ENCODE measurements at places on chromosomes 7 and 10. TPM values are rescaled to one million over a fixed set of nuclear protein-coding genes. Genes with fewer than 3 reads are reported as not detected.

DNA sequence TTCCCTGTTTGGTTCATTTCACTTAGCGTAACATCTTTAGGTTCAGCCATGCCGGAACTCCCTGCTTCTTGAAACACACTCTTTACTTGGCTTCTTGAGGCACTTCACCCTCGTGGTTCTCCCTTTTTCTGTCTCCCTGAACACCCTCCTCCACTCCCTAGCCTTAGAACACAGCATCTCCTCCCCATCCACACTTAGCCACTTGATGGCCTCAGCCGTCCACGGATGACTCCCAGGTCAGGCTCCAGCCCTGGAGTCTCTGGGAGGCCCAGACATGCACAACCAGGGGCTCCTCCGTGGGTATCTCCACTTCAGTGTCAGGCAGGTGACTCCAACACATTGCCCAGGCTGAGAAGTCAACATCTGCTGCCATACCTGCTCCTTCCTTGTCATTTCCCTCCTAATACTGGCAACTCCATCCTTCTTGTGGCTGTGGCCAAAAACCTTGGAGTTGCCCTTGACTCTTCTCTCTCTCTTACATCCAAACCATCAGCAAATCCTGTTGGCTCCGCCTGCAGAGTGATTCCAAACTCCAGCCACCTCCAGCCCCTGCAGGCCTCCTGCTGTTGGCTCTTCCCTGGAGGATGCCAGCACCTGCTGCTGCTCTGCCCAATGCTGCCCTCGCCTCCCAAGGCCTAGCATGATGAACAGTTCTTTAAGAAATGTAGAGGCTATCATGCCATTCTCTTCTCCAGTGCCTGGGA is 8.4 kb upstream of the INMT start:
- H3K4me1 ChIP-seq = peaks cover 6% of the 10 kb centered on the region
- H3K4me3 ChIP-seq = no peak overlapping the region
- no peaks in the 10 kb centered on the region for H3K27me3 ChIP-seq
- no peak overlapping the region for H3K27ac ChIP-seq
- no peaks in the 10 kb centered on the region for H3K36me3 ChIP-seq

Gene RBM20
- under 0.01 TPM for total RNA-seq

DNA sequence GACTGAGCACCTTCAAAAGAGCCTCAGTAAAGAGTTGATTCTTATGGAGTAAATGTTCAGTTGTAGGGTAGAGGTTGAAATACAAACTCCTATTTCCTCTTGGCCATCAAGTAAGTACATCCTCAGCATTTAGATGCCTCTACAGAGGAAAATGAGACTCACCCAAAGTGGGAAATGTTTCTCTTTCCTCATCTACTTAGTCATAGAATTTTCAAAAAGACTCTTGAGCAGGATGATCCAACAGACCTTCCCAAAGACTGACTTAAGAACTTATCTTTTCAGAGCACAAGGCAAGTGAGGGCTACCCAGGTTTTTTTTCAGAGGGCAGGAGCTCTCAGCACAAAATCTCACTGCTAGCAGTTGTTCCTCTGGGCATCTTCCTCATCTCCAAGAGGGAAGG is 449.1 kb downstream of the KCNMA1 start:
- peaks cover 15% of the 10 kb centered on the region for H3K27me3 ChIP-seq
- no peaks in the 10 kb centered on the region for H3K4me1 ChIP-seq
- no peaks in the 10 kb centered on the region for H3K36me3 ChIP-seq
- H3K4me3 ChIP-seq = no peak overlapping the region
- DNase-seq = no peak

- H3K27me3 ChIP-seq = no peaks in the 10 kb centered on the region
- H3K27ac ChIP-seq = no peak overlapping the region
- no peak for DNase-seq
- no peaks in the 10 kb centered on the region for H3K36me3 ChIP-seq
Measured at GRCh38 chr10:13987446-13987845, 343.3 kb downstream of the FRMD4A start.

DNA sequence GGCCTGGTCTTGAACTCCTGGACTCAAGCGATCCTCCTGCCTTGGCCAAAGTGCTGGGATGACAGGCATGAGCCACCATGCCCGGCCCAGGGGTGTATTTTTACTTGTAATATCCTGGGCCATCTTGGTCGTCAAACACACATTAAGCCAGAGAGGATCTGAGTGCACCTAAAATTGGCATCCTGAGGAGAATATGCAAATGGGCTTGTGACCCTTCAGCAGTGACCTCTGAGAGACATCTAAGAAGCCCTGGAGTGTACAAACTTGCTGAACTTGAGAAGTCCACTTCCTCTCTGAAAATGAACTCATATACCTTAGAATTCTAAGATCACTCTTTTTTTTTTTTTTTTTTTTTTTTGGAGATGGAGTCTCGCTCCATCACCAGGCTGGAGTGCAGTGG is 372.0 kb upstream of the C7orf33 start:
- no peak for DNase-seq
- no peak overlapping the region for H3K4me3 ChIP-seq
- H3K27ac ChIP-seq = no peak overlapping the region
- no peaks in the 10 kb centered on the region for H3K36me3 ChIP-seq

DNA sequence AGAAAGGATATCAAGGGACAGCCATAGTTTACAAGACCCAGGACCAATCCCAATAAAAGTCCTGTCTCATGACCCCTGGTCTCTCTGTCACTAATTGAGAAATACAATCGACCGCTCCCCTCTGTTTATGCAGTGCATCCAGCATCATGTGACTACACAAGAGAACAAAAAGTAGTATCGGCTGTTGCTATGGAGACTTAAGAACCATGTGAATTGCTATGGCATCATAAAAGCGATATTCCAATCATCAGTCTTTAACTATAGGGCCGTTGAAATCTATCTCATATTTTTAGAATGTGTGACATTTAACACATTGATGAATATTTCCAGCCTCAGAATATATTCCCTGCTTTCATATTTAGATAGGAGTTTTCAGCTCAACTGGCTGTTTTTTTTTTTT is 139.3 kb downstream of the FRMD4A start:
- DNase-seq = no peak
- H3K36me3 ChIP-seq = no peaks in the 10 kb centered on the region
- H3K27me3 ChIP-seq = peaks cover 5% of the 10 kb centered on the region
- H3K4me1 ChIP-seq = no peaks in the 10 kb centered on the region
- H3K27ac ChIP-seq = no peak overlapping the region

Gene PLXDC2
- total RNA-seq = 15.5 TPM

- H3K4me3 ChIP-seq = no peak overlapping the region
- peak overlapping the region; percentile 48 for H3K27ac ChIP-seq
- no peaks in the 10 kb centered on the region for H3K4me1 ChIP-seq
- no peak for DNase-seq
- no peaks in the 10 kb centered on the region for H3K36me3 ChIP-seq
Measured at GRCh38 chr10:78316451-78316931, 282.8 kb downstream of the RPS24 start.

Gene OR2A5
- total RNA-seq = not detected

- H3K27me3 ChIP-seq = no peaks in the 10 kb centered on the region
- H3K4me1 ChIP-seq = no peaks in the 10 kb centered on the region
- H3K4me3 ChIP-seq = no peak overlapping the region
- peak; percentile 24 for DNase-seq
- H3K27ac ChIP-seq = no peak overlapping the region
- no peaks in the 10 kb centered on the region for H3K36me3 ChIP-seq
Measured at GRCh38 chr10:46268076-46268881, 18.5 kb upstream of the ANTXRL start.

DNA sequence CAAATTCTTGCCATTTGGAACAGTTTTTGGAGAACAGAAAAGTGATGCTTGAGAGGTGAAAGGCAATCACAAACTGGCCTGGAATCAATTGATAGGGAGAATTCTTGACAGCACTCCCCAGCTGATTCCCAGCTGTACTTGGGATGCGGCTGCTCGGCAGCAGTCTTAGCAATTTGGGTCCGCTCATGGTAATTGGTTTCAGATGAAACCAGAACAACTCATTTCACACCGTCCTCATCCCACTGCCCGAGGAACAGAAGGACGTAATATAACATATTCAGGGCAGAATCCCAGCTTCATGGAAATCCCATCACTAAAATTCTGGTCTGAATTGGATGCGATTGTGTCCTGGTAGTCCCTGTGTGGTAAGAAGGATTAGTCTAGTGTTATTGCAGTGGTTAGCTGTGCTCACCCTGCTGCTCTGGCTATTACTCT is 223.3 kb upstream of the FERD3L start:
- no peaks in the 10 kb centered on the region for H3K27me3 ChIP-seq
- H3K27ac ChIP-seq = no peak overlapping the region
- H3K4me1 ChIP-seq = no peaks in the 10 kb centered on the region
- no peak overlapping the region for H3K4me3 ChIP-seq
- H3K36me3 ChIP-seq = no peaks in the 10 kb centered on the region

- H3K27ac ChIP-seq = no peak overlapping the region
- H3K4me1 ChIP-seq = no peaks in the 10 kb centered on the region
- no peaks in the 10 kb centered on the region for H3K27me3 ChIP-seq
- DNase-seq = no peak
- no peaks in the 10 kb centered on the region for H3K36me3 ChIP-seq
- H3K4me3 ChIP-seq = no peak overlapping the region
Measured at GRCh38 chr10:126732308-126732707, 61.8 kb upstream of the C10orf90 start.

DNA sequence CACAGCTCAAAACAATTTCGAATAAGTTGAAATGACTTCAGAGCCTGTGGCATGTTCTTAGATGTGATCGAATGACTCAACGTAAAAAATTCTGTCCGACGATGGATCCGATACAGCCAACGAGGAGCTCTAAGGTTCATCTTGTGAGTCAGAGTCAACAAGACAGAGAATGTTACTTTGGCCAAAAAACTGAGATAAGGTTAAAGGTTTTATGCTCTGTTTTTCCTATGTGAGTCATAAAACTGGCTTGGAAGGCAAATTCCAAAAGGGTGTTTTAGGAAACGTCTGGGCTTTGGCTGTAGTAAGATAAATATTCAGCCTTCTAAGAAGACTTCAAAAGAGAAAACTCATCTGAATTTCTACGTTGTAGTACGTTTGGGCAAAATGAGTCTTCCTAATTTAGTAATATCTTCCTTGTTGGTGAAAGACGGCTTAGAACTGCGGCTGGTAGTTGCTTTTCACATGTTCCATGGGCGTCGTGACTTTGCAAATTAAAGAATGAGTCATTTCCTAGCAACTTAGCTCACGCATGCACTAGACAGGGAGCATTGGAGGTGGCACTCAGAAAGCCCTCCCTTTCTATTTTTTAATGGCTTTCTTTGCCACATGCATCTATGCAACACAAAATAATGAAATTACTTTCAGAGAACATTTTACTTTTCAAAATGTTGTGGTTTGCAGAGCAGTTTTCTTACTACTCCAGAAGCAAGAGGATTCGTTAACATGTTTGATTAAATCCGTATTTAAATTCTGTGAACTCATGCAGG is 28.2 kb downstream of the PFKP start:
- no peak overlapping the region for H3K4me3 ChIP-seq
- DNase-seq = no peak
- no peak overlapping the region for H3K27ac ChIP-seq
- H3K36me3 ChIP-seq = no peaks in the 10 kb centered on the region
